ENCODE measurements at places on chromosomes 7 and 10.

- no peak for DNase-seq
These were observed 199.6 kb downstream of the WDR37 start for GRCh38 chr10:1255600-1256431.

DNA sequence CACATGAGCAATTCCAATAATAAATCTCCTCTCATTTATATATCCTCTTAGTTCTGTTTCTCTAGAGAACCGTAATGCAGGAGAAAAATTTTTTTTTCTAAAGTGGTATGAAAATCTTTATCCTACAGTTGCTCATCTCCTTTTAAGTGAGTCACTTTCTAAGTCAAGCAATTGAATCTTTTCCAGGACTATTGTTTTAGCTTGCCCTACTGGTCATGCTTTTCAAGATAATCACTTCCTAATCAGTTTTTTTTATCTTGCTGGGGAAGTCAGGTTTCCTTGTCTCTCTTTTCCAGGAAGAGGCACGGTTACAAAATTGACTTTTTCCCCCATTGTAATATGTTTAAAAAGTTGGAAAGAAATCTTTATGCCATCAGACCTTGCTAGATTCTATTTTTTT is 44.0 kb downstream of the INPP5F start:
- DNase-seq: peak; percentile 26

GRCh38 chr7:131068604-131069021 is 259.1 kb upstream of the MKLN1 start:
- DNase-seq: no peak

DNA sequence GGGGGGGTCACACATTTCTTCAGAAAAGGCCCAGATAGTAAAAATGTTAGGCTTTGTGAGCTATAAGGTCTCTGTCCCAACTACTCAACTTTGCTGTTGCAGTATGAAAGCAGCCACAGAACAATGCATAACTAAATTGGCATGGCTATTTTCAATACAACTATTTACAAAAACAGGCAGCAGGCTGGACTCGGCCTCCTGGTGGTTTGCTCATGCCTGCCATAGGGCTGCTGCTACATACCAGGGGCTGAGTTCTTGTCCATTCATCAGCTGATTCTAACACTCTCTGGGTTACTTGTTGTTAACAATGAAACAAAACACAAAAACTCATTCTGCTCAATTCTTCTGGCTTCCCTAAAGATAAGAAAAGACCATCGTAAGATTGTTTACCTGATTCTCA is 109.4 kb upstream of the ADAM12 start:
- no peak for DNase-seq

GRCh38 chr10:98308669-98309365 is 40.8 kb upstream of the LOXL4 start:
- no peak for DNase-seq

DNA sequence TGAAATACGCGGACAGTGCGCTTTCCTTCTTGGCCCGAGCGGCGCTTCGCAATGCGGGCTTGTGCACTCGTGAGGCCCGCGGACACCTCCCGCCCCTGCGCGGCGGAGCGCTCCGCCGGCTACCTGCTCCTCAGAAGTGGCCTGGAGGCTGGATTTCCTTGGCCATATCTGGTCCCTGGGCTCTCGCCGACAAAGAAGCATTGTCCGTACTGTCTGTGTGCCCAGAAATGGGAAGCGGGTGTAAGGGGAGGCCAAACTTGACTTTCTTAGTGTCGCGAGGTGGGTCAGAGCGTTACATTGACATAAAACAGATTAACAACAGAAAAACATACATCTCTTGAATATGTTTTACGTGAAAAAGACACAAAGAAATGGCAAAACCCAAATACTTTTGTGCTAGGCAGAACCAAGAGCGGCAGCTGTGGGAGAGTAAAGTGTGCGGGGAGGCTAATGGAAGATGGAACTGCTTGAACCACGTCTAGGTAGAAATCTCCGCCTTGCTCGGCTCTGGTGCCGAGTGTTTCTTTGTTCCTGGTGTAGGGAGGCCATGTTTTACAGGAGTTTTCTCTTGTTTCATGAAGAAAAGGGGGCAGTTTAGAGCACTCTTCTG is 1.4 kb downstream of the LANCL2 start:
- DNase-seq: no peak

DNA sequence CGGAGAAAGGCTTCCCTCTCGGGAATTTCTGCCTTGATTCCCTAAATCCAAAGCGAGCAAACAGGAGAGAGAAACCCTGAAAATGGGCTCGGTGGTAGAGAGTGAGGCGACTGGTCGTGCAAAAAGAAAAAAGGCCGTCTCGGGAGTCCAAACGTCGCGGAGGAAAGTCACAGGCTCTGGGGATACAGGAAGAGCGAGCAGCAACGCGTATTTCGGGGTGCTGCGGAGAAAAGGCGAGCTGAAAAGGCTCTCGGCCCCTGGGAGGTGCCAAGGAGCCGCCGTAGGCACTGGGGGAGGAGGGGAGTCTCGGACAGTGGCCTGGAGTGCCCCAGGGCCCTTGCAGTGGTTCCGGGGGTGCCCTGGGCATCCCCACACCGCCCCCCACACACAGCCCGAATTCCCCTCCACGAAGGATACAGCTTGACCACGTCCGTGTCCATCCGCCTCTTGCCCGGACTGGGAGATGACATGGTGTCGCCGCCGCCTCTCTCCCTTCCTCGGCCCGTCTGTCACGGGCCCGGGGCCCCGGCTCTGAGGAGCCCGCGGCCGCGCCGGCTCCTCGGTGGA is 591 bp downstream of the UBE2H start:
- DNase-seq: peak; percentile 56

- DNase-seq: no peak
These were observed 15.8 kb downstream of the NET1 start for GRCh38 chr10:5428133-5428532.

GRCh38 chr7:30984359-30985107 is 20.8 kb downstream of the GHRHR start:
- DNase-seq: peak; percentile 66

DNA sequence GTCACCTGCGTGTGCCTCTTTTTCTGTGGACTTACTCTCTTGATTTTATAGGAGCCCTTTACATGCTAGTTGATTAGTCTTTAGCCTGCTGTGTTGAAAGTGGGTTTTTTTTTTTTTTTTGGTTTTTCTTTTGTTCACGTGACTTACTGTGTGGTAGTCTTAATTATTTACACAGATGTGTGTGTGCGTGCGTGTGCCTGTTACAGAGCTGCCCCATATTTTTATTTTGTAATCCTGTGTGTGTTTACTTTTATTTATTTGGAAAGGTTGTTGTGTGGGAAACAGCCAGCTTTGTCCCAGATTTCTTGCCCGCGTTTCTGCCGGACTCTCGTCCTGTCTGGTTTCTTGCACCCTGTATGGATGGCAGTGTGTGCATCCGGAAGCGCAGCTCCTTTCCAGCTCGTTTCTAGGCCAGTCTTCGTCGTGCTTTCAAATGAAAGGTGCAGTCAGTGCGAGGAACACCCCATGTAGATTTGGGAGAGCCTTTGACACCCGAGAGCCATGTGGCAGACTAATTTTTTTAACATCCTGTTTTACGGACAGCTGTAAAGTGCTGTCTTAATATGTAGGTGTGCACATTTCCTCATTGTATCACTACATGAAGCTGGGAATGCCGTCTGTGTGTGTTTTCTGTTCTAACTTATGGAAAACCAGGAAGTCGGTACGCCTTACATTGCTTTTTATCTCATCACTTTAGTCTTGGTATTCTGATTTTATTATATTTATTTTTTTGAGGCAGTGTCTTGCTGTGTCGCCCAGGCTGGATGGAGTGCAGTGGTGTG is 55.6 kb downstream of the DNAJB6 start:
- DNase-seq: no peak

GRCh38 chr7:77548206-77548605 is 11.1 kb downstream of the PTPN12 start:
- no peak for DNase-seq

- peak; percentile 75 for DNase-seq
These were observed at the start of gene JAKMIP3 for GRCh38 chr10:132065491-132066105. Gene JAKMIP3, plus strand, starts transcription at chr10:132065946. Its CDS starts 38,863 bp downstream, at chr10:132104809.

DNA sequence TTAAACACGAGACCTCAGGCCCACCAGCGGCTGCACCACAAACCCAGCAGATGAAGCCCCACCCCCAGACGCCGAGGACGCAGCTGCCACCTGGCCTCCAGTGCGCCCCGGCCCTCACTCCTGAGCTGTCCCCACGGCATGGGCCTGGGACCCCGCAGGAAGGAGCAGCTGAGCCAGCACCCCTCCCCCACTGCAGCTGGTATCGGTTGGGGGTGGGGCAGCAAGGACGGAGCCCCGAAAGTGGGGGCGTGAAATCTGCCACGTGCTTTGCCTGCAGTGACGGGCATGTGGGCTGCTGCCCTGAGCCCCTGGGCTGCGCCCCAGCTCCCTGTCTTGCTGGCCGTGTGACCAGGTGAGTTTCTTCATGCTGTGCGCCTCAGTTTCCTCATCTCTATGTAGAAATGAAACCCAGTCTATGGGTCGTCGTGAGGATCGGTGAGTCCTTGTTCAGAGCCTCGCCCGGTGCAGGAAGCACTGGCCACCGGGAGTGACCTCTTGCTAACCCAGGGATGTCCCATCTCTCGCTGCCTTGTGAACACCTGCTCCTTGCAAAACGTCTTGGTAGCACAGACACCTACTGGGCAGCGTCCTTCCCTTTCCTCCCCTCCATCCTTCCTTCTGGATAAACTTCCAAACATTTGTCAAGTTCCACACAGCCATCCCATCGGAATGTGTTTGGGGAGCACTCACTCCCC is 32.0 kb downstream of the CFAP46 start:
- no peak for DNase-seq

DNA sequence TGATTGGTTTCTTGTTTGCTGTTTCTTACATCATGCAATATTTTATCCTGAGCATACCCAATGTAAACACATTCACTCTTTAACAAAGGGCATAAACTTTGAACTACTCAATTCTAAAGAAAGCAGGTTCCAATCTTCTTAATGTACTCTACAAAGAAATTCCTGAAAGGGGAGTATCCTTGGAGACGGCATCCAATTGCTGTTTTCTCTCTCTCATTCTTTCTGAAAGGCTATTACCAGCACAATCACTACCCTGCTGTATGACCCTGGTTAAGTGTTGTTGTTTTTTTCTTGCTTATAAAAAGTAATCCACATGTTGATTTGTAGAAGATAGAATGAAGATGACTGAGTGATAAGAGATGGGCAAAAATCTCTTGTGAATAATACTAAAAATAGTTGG is 176.0 kb downstream of the ZNF365 start:
- DNase-seq: no peak

DNA sequence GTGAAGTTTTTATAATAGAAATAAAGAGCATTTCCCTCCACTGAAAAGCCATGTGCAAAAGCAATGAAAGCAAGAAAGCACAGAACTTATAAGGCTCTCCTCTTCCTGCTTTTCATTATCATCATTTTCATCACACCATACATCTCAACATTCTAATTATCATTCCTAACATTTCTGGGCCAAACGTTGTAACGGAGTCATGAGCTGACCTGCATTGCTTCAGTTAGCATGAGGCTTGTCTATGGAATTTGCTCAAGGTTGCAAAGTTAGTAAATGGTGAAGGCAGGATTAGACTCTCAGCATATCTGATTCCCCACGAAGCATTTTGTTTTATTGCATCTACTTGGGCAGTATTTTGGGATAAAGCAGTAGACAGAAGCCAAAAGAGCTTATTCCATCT is 11.4 kb downstream of the SCIN start:
- no peak for DNase-seq

DNA sequence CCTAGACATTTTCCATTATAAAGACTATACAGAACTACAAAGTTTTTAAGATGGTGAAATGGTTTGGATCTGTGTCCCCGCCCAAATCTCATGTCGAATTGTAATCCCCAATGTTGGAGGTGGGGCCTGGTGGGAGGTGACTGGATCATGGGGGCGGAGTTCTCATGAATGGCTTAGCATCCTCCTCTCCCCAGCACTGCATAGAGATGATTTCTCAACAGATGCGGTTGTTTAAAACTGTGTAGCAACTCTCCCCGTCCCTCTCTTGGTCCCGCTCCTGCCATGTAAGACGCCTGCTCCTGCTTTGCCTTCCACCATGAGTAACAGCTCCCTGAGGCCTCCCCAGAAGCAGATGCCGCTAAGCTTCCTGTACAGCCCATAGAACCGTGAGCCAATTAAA is 1.6 kb downstream of the FAM133B start:
- DNase-seq: no peak

- no peak for DNase-seq
These were observed 67.9 kb downstream of the PPP1R9A start for GRCh38 chr7:94975336-94975735.

DNA sequence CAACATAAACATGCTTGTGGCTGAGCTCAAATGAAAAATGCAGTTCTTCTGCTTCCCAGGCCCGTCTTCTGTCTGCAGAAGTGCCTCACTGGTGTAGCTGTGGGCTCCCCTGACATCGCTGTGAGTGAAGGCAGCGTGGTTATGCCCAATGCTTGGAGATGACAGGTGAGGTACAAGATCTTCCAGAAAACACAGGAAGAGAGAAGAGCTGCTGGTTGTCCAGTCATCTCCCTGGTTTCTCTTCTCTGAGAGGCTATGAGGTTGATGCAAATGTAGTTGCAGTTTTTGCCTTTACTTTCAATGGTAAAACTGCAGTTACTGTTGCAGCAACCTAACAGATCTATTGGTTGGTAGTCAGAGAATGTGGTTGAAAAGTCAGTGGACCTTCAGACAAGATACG is 223.6 kb downstream of the GATA3 start:
- DNase-seq: no peak

DNA sequence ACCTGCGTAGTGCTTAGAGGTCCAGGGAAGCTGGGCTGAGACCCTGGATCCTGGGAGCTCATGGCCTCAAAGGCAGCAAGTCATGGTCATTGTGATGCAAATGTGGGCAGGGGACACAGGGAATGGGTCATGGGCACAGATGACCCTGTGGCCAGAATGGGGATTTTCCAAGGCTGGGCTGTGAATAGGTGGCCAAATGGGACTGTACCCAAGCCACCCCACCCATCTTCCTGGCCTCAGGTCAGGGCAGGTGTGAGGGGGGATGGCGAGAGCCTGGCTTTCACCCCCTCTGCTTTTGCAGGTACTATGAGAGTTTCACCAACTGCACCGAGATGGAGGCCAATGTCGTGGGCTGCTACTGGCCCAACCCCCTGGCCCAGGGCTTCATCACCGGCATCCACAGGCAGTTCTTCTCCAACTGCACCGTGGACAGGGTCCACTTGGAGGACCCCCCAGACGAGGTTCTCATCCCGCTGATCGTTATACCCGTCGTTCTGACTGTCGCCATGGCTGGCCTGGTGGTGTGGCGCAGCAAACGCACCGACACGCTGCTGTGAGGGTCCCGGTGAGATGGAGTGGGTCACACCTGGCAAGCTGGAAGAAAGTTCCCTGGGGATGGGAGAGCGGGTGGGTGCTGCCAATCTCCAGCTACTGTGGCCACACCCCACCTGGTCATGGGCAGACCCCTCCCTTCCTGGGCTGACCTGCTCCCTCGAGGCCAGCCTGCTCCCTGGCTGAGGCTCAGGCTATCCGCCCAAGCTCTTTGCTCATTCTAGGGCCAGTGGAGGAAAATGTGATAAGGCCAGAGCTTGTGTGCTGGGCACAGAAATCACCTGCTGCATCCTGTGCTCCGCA is 25.5 kb downstream of the RAMP3 start:
- no peak for DNase-seq

GRCh38 chr10:84331091-84331490 is 2.7 kb downstream of the CCSER2 start:
- DNase-seq: no peak

- no peak for DNase-seq
These were observed 74.6 kb downstream of the WAPL start for GRCh38 chr10:86446987-86447386.

GRCh38 chr7:30929686-30930085 is 18.0 kb downstream of the AQP1 start:
- DNase-seq: no peak

- DNase-seq: no peak
These were observed 64.8 kb downstream of the THSD7A start for GRCh38 chr7:11767148-11767547.

- DNase-seq: no peak
These were observed 421.4 kb upstream of the MGMT start for GRCh38 chr10:129045599-129045998.
